GM23248 (cell line): ENCODE measurements at places on chromosomes 3 and 15. TPM values are rescaled to one million over a fixed set of nuclear protein-coding genes. Genes with fewer than 3 reads are reported as not detected.
A peak's percentile ranks its signal among the peaks of the same experiment; 100 is the strongest.

- DNase-seq, result peak; percentile 75
These were observed 33.4 kb downstream of the SMAD3 start for GRCh38 chr15:67098768-67099282.

- DNase-seq, result no peak
These were observed 19.4 kb upstream of the BCL2A1 start for GRCh38 chr15:79990280-79990996.

DNA sequence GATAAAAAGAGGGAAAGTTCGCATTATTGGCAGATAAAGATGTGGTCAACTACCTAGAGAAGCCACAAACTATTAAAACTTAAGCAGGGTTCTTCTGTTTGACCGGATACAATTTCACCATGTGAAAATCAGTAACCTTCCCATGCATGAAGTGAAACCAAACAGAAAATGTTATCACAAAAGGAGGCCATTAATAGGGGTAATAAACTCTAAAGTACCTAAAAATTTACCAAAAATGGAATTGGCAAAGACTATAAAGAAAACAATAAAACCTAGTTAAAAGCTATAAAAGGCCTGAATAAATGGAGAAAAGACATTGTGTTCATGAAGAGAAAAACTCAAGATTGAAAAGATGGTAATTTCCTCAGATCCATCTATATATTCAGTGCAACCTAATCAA lies 83.4 kb downstream of the FEZF2 start:
- DNase-seq, result no peak

- DNase-seq, result no peak
These were observed 371.2 kb upstream of the WNT5A start for GRCh38 chr3:55858302-55858701.

DNA sequence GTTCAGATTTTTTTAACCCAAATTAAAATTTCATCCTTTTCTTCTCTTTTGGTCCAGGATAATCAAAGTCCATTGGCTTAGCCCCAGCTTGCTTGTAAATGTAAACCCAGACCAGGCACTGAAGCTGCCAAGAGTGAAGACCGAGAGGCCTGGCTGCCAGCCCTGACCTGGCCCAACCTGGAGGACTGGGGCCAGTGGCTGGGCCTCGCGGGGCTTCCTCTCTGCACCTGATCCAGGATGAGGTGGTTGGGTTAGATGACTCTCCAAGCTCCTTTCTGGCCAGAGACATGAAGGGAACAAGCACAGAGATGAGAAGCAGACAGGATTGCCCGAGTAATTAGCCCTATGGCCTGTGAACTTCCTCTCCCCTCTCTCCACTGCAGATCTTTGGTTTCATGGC lies 50.6 kb downstream of the CMTM6 start:
- no peak for DNase-seq

GRCh38 chr3:147400111-147400510 lies 6.2 kb downstream of the ZIC4 start:
- DNase-seq, result peak; percentile 59

DNA sequence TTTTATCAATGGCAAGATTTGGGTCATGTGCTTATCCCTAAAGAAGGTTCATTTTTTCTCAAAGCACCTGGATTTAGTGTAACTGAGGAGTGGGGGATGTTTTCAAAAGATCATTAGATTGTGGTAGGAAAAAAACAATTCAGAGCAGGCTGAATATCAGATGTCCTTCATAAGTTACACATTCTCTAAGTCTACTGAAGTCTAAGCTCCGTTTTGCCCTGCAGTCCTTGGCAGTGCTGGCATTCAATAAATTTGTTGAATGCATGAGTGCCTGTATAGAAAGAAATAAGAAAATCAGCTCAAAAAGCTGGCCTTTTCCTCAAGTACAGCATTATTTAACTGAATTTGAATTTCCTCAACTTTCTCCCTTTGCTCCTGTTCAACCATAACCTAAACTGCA lies 819.0 kb upstream of the GRM7 start:
- no peak for DNase-seq

GRCh38 chr3:95407709-95408463 lies 1345.0 kb downstream of the NSUN3 start:
- no peak for DNase-seq

- no peak for DNase-seq
These were observed 268.8 kb downstream of the NR2F2 start for GRCh38 chr15:96599268-96599667.

GRCh38 chr3:45283471-45283870 lies 57.4 kb upstream of the TMEM158 start:
- no peak for DNase-seq

B4GALT4 gene
- 64.0 and 67.9 TPM in 2 replicates for polyA plus RNA-seq

XCR1 gene
- polyA plus RNA-seq, result not detected in 2 replicates

TF gene
- polyA plus RNA-seq, result 0.05 TPM in 1 of 2 replicates, not detected in the other

SLC28A2 gene
- not detected in 2 replicates for polyA plus RNA-seq

CAV3 gene
- polyA plus RNA-seq, result 0.15 TPM in 1 of 2 replicates, not detected in the other

CSPG4 gene
- polyA plus RNA-seq, result 5.3 and 5.6 TPM in 2 replicates

ZBBX gene
- polyA plus RNA-seq, result not detected in 2 replicates

CYP8B1 gene
- polyA plus RNA-seq, result not detected in 2 replicates
